ENCODE measurements at places on chromosomes 4 and X. TPM values are rescaled to one million over a fixed set of nuclear protein-coding genes. Genes with fewer than 3 reads are reported as not detected.

Gene TRAM1L1
- polyA plus RNA-seq = 21.9 TPM

Gene ERCC6L
- polyA plus RNA-seq = 4.4 TPM

Gene HTRA3
- polyA plus RNA-seq = 8.2 TPM

GRCh38 chr4:117814277-117815246, 219.7 kb upstream of the NDST3 start:
- DNase-seq = no peak

DNA sequence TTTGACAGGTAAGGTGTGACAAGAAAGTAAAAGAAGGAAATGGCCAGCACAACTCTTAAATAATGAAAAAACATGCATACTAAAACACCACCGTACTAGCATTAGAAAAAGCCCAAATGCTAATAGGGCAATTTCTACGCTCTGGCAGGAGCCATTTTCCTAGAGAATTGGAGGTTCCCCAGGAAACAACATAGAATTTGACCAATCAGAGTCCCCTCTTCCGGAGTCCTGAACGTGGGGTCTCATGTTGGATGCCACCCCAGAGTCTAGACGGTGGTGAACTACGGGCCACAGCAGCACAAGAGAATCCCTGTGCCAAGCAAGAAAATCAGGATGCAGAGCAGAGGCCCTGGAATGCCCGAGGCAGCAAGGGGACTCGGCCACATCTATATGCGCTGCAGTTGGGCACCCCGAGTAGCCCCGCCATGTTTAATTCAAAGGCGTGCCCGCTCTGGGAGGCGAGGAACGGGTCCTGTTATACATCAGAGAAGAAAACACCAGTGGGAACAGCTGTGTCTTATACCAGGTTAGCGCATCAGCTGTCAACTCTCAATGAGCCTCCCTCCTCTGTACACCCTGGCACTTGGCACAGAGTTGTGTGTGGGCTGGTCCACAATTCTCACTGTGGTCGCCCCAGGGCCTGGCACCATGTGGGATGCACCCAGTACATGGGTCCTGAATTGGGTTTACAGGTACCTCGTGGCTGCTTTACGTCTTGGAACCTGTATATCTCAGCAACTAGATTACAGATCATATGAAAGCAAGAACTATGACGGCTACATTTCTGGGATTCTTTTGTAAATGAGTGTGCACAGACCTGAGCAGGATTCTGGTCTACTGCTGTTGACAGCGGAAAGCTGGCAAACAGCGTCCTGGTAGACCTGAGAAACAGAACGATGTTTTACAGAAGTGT, 52.1 kb downstream of the SEL1L3 start:
- DNase-seq = no peak

DNA sequence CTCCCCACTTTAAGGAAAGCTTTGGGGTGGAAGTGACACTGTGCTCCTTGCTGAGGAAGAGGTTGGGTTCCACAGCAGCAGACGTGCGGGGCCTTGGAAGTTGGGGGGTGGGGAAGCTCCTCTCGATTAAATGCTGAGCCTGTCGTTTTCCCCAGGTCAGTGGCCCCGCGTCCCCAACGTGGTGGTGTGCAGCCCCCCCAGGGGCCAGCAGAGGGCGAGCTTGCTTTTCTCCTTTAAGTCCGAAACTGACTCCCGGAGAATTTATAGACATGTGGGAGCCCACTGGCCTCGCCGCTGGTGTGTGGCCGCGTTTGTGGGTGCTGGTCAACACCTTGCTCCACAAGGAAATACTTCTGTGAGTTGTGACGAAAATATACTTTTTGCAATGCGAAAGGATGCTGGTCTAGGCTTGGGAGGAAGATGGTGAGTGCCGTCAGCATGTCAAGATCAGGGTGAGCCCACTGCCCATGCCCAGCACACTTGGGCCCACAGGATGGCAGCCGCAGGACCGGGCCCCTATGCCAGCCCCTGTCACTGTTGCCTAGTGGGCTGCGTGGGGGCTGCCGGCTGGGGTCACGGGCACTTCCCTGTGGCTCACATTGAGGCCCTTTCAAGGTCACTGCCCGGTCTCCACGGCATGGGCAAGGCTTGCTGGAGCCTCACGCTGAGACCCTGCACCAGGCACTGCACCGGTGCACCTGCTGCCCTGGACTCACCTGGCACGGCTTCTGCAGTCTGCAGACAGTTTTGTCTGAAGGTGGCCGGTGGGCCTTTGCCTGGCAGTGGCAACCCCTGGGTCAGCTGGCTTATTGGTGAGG, 9.4 kb downstream of the UVSSA start:
- DNase-seq = peak; percentile 11

GRCh38 chrX:129779747-129780146, at the start of gene SASH3:
Gene SASH3 (plus strand): TSS chrX:129779949. CDS start chrX:129780098, 149 bp downstream.
- no peak for DNase-seq

DNA sequence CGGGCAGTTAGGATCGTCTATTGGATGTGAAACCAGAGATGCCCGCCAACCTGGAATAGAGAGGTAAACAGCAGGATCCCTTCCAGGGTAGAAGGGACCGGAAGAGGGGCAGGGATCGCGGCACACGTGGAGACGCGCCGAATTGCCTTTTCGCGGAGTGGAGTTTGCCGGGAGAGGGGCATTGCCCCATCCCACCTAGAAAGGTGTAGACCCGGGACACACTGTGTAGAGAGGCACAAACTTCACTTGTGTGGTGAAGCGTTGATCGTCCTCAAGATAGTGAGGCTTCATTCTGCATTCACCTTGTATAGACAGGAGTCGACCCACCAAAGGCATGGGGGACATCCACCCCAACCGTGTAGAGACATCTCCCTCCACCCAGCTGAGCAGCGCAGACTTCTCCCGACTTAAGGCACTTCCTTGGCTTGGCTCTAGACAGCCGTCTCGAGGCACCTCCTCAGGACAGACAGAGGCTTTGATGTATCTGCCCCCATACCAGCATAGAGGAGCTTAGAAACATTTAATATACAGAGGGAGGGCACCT, 410 bp downstream of the GNL3L start:
- DNase-seq = no peak

GRCh38 chr4:159944477-159944876, 841.6 kb downstream of the RAPGEF2 start:
- DNase-seq = no peak

DNA sequence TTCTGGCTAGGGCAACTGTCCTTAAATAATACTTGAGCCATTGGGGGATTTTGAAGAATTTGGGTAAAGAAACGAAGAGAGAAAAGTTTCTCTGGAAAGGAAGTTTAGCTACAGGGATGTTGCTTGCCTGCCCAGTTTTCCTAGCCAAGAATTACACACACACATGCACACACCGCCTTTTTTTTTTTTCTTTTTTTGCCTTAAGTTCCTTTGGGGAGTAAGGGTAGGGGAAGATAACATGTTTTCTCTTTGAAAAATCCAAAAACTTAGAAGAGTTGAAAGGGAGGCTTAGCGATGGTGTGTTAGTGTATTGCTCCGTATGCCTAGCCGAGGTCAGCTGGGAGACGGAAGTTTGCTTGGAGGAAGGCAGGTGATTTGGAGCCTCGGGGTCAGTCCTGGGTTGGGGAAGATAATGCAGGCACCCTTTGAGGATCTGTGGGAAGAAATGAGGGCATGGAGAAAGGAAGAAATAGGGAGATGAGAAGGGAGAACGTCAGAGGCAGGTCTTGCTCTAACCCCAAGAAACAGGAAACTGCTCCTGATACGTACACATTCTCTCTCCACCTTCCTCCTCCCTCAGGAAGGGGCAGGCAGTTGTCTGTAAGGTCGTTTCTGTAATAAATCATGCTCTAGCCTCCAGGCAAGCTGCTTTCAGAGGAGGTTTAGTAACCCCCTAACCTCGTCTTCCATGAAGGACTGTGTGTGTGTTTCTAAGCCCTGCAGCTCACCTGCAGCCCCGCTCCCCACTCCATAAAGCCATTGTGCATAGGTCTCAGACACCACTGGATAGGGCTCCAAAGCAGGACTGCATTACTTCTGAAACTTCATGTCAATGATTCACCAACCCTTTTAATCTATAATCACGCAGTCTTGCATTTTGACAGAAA, 10.5 kb downstream of the KLF3 start:
- DNase-seq = no peak

DNA sequence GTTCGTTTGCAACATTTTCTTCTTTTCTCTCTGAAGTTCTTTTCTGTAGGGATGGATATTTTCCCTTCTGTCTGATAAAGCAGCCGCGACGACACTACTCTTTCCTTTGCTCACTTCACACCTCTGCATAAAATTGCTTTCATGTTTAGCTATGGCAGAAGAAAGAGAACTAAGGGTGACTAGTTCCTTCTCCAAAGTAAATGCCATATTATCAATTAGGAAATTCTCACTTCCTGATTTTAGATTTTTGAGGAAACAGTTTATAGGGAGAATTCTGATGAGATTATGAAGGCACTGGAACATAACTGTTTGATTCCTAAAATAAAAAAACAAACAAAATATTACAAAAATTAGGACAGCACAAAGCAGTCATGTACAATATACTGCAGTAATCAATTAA, 29.2 kb downstream of the FANCB start:
- DNase-seq = no peak

Data from left renal cortex interstitium (tissue), 4 donors.